Diencephalon (tissue), 1 donor: ENCODE measurements at places on chromosomes 4 and X. TPM values are rescaled to one million over a fixed set of nuclear protein-coding genes. Genes with fewer than 3 reads are reported as not detected.

The NWD2 gene
- 14.8 TPM for total RNA-seq

The IL21 gene
- not detected for total RNA-seq

The CORIN gene
- total RNA-seq = 2.5 TPM

The PFKFB1 gene
- total RNA-seq = 0.23 TPM

The HSPA4L gene
- 21.0 TPM for total RNA-seq

The GLRA3 gene
- total RNA-seq = 26.3 TPM

The CYSLTR1 gene
- total RNA-seq = 1.6 TPM

The GPR119 gene
- total RNA-seq = not detected

The TEX13C gene
- total RNA-seq = not detected

The HS6ST2 gene
- total RNA-seq = 37.8 TPM

The SSX1 gene
- total RNA-seq = not detected

The ERCC6L gene
- total RNA-seq = 1.4 TPM

The GAGE1 gene
- total RNA-seq = not detected

The SLC35A2 gene
- total RNA-seq = 12.5 TPM

The TRPC3 gene
- total RNA-seq = 14.5 TPM

The ASB5 gene
- 0.46 TPM for total RNA-seq

The CXCL8 gene
- 0.23 TPM for total RNA-seq

The PTCHD1 gene
- total RNA-seq = 11.5 TPM

The TKTL1 gene
- total RNA-seq = 0.69 TPM

The AKAP4 gene
- total RNA-seq = not detected

The PDGFC gene
- 15.0 TPM for total RNA-seq

The AKAP14 gene
- 5.1 TPM for total RNA-seq

The GPC3 gene
- 11.8 TPM for total RNA-seq

The UGT8 gene
- total RNA-seq = 15.0 TPM

The GIMD1 gene
- total RNA-seq = not detected

The GLRA2 gene
- 52.4 TPM for total RNA-seq

The RIPPLY1 gene
- not detected for total RNA-seq
